ENCODE measurements at places on chromosomes 7 and 10.

DNA sequence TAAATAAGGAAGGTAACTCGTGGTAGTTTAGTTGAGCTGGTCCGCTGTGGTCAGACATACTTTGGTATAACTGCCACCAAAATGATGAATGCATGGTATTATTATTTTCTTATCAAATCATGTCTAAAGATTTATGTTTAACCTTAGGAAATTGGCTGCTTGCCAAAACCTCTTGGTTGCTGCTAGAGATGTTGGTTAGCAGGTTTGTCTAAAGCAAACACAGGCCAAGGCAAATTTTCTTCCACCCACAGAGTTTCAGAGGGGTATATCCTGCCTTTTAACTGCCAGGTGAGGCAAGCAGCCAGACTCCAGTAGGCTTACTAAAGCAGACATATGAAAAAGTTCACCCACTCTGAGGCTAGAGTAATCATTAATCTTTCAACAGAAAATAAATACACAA is 101.4 kb downstream of the SEMA3E start:
- DNase-seq: no peak

- DNase-seq: peak; percentile 82
These were observed 6.5 kb downstream of the AGFG2 start for GRCh38 chr7:100545360-100546128.

GRCh38 chr7:85185424-85186082 is 1.3 kb downstream of the SEMA3D start:
- DNase-seq: no peak

- DNase-seq: no peak
These were observed 15.0 kb upstream of the BNIP3 start for GRCh38 chr10:131996466-131997365.

DNA sequence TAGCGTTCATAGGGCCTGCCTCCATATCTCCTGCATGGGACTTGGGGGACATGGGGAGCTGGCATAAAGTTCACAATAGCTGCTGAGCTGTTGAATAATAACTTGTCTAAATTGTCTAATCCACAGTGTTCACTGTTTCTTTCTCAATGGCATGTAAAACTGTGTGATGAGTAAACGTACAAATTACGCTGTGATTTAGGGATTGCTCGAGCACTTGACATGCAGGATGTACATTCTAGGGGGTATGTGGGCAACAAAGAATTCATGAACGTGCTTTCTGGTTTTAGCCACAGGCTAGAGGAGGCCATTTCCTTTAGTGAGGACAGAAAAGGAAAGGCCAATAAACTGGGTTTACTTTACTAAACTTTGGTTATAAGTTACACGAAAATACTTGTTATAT is 534.2 kb upstream of the ZWINT start:
- no peak for DNase-seq

DNA sequence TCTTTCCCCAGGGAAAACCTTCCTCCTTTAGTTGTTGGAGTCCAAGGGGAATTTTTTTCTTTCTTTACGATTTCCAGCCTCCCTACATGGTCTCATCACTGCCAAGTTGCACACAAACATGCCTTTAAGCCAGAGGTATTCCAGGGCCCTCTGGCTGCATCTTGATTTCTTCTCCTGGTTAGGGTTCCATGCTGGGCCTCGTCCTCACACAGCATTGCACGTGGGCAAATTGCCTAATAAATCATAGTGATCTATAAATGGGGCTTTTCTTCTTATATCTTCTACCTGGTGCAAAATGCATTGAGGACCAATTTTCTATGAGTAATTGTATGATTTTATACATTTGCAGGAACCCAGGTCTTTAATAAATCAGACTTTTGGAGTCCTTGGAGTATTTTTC is 284.2 kb downstream of the C7orf25 start:
- DNase-seq: no peak

GRCh38 chr7:91459539-91459938 is 195.3 kb downstream of the FZD1 start:
- DNase-seq: no peak

DNA sequence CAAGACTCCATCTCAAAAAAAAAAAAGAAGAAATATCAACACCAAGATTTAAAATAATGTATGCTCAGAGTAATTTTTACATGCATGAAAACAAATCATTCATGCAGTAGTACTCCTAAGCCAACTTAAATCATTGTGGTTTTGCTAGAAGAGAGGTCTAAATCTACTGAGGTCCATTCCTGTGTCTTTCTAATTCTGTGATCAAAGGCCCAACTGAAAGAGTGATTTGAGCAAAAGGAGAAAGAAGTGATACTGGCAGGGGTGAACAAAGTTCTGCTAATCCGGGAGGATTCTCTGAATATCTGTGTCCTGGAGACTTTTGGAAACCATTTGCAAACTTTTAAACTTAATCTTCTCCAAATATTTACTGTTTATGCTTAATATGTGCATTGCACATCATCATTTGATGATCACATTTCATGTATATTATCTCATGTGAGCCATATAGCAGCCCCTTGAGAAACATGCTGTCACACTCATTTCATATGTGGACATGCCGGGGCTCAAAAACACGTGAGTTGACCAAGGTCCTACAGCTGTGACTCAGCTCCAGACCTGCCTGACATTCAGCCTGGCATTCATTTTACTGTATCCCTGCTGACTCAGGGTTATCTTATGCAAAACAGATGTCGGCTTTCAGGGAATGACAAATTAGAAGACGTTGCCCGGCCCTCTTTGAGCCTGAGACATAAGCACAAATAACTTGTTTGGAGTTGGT is 76.4 kb downstream of the FAM107B start:
- no peak for DNase-seq

DNA sequence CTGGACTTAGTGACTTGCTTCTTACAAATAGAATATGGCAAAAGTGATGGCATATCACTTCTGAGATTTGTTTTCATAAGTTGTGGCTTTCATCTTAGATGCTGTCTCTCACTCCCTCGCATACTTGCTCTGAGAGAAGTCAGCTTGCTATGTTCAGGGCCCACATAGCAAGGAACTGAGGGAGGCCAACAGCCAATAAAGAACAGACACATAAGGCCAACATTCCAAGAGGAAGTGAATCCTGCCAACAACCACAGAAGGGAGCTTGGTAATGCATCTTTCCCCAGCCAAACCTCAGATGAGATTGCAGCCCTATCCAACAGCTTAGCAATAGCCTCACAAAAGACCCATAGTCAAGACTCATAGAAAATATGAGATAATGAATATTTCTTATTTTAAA is 39.2 kb upstream of the DMTF1 start:
- DNase-seq: no peak

- no peak for DNase-seq
These were observed 42.0 kb downstream of the PTER start for GRCh38 chr10:16478801-16479200.

GRCh38 chr7:77923419-77923818 is 124.8 kb downstream of the PHTF2 start:
- DNase-seq: no peak

DNA sequence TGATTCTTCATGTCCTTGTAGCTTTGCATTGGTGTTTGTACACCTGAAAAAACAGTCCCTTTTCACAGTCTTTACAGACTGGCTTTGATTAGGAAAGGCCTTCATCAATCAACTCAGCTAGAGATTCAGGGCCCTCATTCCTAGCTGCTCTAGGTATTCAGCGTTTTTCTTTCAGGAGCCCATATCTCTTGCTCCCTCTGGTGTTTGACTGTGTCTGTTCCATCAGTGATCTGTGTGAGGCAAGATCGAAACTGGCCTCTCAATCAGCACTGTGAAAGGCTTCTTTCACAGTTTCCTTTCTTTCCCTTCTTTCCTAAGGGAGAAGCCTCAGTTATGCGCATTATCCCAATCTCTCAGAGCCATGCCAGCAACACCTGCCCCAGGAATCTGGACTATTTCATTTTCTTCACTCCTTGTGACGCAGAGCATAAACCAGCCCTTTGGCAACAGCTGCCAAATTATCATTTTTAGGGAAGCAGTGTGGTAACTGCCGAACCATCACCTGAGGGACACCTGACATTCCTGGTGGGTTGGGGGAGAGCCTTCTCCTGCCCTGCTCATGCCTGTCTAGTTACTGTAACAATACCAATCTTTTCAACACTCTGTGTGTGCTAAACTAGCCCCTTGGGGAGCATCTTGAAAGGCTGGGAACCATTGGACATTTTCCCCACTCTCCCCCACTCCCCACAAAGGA is 75.7 kb upstream of the CCDC71L start:
- no peak for DNase-seq

DNA sequence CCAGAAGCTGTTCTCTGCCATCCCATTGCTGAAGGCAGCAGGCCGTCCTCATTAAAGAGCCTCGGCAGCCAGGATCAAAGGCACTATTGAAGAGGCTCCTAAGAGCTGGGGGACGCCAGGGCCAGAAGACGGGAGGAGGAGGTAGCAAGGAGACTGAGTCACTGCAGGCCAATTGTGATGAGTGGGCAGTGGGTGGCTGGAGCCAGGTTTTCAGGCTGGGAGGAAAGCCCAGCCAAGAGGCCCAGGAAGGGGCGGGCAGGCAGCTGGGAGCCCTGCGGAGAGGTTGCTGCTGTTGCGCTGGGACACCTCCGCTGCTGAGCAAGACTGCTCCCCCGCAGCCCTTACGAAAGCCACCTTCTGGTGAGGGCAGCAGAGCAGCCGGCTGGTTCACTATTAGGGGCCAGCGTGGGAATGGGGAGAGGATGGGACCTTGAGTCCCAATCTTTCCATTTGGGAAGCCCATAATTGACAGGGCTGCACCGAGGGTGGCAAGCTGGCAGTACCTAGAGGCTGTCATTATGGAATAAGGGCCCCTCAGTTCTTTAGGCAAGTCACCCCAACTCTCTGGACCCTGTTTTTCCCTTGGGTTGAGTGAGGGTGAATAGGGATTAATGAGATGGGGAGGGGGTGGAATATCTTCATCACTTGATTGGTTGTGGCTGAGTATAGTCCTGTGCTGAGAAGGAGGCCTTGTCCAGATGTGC is 48.4 kb downstream of the UNC5B start:
- DNase-seq: no peak

DNA sequence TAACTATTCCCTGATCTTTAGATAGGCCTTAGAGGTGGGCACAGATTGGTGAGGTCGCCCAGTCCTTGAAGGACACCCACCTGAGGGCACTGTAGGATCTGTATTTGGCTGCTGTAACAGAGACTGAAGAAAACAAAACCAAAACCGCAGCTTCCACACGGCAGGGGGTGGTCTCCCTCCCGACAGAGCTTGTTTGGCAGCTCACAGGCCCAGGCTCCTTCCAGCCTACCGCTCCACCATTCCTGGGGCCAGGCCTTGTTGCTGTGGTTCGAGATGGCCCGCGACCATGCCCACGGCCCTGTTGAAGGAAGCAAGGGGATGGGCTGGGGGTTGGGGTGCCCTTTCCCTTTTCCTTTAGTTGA is 30.4 kb downstream of the ZNF783 start:
- DNase-seq: no peak

DNA sequence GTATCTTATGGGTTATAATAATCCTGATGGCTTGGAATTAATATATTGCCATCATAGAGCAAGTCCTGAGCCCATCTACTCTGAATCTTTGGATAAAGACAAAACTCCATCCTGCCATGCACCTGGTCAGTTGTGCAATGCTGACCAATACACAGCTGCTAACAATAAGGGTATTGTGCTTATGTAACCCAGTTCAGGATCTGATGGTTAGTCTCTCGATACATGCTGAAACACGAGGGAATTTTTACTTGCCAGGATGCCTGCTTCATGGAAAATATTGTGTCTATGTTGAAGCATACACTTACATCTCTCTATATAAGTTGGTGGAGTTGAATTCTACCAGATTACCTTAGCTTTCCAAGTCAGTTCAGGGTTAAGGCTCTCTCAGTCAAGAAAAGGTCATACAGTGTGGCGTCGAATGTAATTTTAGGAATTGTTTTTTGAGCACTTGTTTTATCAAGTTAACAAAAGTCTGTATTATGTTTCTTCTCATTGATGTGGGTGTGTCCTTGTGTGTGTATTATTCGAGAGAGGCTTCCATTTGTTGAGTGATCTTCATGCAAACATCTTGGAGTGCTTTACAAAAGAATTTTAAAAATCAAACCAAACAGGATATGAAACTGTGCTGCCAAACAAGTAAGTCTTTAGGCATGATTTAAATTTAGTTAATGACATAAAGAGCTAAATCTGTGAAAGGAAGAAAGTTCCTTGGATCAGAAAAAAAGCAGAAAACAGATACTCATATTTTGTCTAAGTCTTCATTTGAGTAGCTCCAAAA is 449.1 kb downstream of the SUGCT start:
- DNase-seq: no peak

DNA sequence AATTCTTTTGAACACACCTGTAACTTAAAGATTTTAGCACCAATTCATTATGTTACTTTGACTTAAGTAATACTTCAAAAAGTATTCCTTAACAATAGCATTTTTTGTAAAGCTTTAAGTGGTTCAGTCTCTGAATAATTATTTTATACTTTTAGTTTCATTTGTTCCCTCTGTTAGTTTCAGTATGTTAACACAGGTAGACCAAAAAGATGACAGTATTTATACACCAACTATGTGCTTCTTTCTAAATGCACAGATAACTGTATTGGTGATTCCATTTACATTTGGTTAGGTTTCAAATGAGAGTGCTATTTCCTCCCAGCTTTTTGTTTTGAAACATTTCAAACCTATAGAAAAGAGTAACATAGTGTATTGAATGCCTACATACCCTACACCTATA is 14.0 kb downstream of the RALA start:
- no peak for DNase-seq

GRCh38 chr10:133359554-133359971 is 1.7 kb upstream of the FUOM start:
- DNase-seq: no peak

DNA sequence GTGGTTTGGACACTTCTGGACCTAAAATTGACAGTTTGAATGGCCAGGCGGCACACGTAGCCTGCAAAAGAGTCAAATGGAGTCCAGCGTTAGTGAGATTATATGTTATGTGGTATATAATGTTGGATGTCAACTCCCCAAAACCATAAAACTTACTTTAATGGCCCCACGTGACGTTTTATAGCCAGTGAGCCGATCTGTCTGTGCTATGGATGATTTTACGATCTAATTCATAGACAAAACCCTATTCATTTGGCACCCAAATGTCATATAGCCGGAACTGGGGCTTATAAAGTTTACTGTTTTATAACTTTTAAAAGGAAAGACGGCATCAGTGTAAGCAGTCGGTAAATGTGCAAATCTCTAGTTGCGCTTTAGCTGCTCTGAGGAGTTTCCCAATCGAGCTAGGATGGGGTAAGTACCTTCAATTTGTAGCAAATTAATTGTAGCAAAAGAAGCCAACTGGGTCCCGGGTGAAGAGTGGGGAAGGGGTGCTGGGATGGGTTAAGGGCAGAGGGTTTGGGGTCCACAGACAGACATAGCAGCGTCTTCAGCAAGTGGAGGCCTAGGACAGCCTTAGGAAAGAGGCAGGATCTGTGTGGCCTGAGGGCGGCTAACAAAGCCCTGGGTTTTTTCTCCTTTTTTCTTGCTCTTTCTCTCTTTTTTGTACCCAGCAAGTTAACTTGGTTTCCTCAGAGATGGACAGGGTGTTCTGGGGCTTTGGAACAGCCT is 3.2 kb downstream of the HOXA5 start:
- DNase-seq: peak; percentile 23

Data from activated CD8-positive, alpha-beta memory T cell treated with anti-CD3 and anti-CD28 coated beads, Interleukin-2, amount 50 U/mL, for 48 hours (primary cell).